ENCODE measurements at places on chromosomes 4 and X. TPM values are rescaled to one million over a fixed set of nuclear protein-coding genes. Genes with fewer than 3 reads are reported as not detected.

TRIM75 gene
- not detected for total RNA-seq

- H3K4me3 ChIP-seq = no peak overlapping the region
- no peaks in the 10 kb centered on the region for H3K36me3 ChIP-seq
- H3K27me3 ChIP-seq = peaks cover 99% of the 10 kb centered on the region
- DNase-seq = no peak
- peaks cover 21% of the 10 kb centered on the region for H3K4me1 ChIP-seq
Observed at GRCh38 chr4:173527103-173527891, 2.7 kb downstream of the HAND2 start.

GRCh38 chr4:16783119-16783518 is 115.3 kb downstream of the LDB2 start:
- H3K4me1 ChIP-seq = no peaks in the 10 kb centered on the region
- H3K27ac ChIP-seq = no peak overlapping the region
- H3K4me3 ChIP-seq = no peak overlapping the region
- H3K36me3 ChIP-seq = no peaks in the 10 kb centered on the region

TECRL gene
- total RNA-seq = 0.41 TPM

DNA sequence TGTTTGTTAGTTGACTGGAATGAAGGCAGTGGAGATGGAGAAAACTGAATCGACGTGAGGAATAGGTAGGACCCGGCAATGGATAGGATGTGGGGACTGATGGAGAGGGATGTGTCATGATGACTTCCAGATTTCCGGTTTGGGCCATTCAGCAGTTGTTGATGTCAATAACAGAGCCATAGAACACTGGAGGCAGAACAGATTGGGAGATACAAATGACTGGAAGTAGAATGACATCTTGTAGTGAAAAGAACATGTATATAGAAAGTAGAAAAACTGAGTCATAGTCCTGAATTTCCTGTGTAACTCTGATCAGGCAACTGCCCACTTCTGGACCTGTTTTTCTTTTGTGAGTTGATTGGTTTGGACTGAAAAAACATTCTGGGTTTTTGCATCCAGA is 24.5 kb downstream of the CETN2 start:
- H3K4me1 ChIP-seq = no peaks in the 10 kb centered on the region
- no peak for DNase-seq
- H3K27me3 ChIP-seq = no peaks in the 10 kb centered on the region
- H3K36me3 ChIP-seq = no peaks in the 10 kb centered on the region

UCP1 gene
- total RNA-seq = not detected

DNA sequence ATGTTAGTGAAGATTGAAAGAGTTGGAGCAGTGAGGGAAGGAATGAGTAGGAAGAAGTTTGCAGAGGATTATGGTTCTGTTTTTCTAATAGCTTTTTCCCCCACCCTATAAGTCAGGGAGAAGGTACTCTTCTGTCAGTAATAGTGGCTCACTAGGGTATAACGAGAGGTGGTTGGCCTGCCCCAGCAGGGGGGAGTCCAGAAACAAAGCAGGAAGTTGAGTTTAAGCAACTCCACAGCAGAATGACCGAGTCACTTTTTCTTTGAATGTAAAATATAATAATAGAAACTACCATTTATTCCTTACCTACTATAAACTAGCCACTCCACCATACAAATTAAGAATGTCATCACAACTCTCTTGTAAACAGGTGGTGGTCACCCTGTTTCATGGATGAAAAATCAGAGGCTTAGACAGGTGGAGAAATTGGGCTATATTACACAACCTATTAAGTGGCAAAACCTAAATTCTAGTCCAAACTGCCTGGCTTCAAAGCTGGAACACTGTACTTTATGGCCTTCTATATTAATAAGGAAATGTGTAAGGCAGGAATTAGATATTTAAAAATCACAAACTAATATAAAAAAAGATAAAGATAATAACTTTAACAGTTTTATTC is 21.9 kb downstream of the AP1AR start:
- DNase-seq = no peak
- no peak overlapping the region for H3K4me3 ChIP-seq
- no peaks in the 10 kb centered on the region for H3K27me3 ChIP-seq
- H3K4me1 ChIP-seq = peaks cover 9% of the 10 kb centered on the region
- no peak overlapping the region for H3K27ac ChIP-seq

DNA sequence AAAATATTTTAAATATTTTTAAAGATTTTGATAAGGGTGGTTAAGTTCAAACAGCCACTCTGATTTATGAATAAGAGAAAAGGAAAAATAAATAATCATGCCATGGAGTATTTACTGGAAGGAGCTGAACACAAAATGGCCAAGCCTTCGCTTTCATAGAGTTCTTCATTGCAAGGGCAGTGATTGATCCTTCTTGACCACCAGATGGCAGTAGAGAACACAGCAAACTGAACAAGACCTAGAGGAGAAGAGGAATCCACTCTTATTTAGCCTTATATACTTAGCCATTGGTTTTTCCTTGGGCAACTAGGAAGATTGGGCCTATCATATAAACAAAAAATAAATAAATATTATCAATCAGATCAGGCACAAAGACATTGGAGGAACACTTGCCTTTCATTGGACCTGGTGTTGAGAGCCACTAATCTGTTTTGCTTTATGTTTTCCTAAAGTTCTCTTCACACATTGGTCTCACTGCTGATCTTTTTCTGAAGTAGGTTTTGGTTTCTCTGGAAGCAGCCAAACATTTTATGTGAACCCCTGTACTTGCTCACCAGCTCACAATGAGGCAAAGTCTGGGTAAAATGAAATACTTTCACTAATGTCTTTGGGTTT is 58.1 kb upstream of the PARM1 start:
- H3K4me3 ChIP-seq = no peak overlapping the region
- DNase-seq = no peak
- no peaks in the 10 kb centered on the region for H3K27me3 ChIP-seq
- H3K36me3 ChIP-seq = no peaks in the 10 kb centered on the region
- H3K4me1 ChIP-seq = no peaks in the 10 kb centered on the region
- H3K27ac ChIP-seq = no peak overlapping the region

DNA sequence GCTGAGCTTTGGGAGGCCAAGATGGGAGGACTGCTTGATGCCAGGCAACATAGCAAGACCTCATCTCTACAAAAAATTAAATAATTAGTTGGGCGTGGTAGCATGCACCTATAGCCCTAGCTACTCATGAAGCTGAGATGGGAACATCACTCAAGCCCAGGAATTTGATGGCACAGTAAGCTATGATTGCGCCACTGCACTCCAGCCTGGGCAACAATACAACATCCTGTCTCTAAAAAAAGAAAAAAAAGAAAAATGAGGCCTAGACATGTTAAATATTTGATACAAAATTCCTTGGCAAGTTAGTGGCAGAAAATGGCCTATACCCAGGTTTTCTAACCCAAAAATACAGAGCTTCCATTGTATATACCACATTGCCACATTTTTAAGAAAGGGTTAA is 88.1 kb upstream of the MAB21L2 start:
- H3K27me3 ChIP-seq = no peaks in the 10 kb centered on the region
- no peak for DNase-seq
- no peaks in the 10 kb centered on the region for H3K36me3 ChIP-seq
- H3K4me3 ChIP-seq = no peak overlapping the region
- no peak overlapping the region for H3K27ac ChIP-seq
- no peaks in the 10 kb centered on the region for H3K4me1 ChIP-seq

DNA sequence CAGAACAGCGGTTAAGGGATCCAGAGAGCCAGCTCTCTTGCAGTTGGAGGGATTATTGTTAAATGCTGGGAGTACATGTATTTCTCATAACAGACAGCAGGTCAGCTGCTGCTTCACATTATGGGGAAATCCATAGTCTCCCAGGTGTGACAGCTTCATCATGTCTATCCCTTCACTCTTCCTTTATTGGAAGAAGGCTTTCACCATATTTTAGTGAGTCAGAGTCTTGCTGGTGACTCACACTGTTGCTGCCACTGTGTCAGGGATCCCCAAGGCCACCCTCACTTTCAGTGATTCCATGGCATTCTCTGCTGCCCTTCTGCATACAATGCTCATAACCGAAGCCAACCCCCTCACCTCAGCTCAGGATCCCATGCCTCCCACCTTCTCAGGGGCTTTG is 32.9 kb upstream of the PAGE5 start:
- H3K27me3 ChIP-seq = no peaks in the 10 kb centered on the region
- DNase-seq = no peak
- no peaks in the 10 kb centered on the region for H3K4me1 ChIP-seq

GRCh38 chr4:35461931-35462659 is 782.2 kb downstream of the ARAP2 start:
- H3K27me3 ChIP-seq = no peaks in the 10 kb centered on the region
- no peak overlapping the region for H3K4me3 ChIP-seq
- no peaks in the 10 kb centered on the region for H3K4me1 ChIP-seq
- H3K27ac ChIP-seq = no peak overlapping the region
- no peaks in the 10 kb centered on the region for H3K36me3 ChIP-seq
